H1 (cell line): ENCODE measurements at places on chromosomes 7 and 10.

DNA sequence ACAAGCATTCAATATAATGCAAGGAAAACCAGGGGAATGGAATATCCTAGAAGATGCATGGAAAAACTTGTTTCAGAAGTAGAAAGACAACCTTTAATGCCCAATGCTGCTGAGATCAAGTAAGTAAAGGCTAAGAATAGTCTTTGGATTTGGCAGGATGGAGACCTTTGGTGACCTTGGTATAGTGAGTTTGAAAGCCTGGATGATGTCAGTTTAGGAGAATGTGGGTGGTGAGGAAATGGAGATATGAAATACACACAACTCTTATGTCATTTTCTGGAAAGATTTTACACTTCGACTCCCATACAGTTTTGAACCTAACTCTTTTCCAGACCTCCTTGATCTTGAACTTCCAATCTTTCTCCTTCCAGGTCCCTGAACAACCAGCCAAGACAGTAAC lies 185.7 kb downstream of the TFEC start:
- no peak for DNase-seq

GRCh38 chr7:22121702-22122474 lies 176.2 kb upstream of the CDCA7L start:
- DNase-seq: no peak

DNA sequence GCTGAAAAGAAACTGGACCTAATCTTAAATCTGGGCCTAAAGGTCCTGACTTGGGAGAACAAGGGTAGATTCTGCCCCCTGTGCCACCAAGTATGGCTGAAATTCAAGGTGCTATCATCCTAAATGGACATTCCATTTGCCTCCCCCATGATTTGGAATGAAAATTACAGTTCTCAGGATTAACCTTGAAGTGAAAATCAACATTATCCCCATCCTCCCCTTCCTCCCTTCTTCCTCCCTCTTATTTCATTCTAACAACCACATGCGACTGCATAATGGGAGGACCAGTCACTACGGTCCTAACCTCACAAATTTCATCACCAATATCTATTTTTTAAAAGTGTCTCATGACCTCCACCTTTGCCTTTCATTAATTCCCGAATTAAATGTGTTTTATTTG lies 62.1 kb downstream of the SEMA3C start:
- DNase-seq: no peak

DNA sequence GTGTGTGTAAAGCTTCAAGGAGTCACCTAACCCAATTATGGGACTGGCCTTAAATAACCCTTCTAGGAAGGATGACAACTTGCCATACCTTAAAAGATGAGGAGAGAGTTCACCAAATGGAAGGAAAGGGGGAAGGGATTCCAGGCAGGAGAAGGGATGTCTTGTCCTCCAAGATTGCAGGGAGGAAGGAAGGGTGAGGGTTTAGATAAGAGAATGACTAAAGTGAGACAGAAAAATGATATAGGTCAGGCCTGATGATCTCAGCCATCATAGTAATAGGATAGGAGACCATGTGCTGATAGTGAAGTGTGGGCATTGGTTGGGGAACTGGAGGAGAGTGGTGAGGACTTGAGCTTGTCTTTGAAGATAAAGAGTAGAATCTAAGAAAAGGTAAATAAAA lies 7.7 kb upstream of the TMEM26 start:
- DNase-seq: no peak

- DNase-seq: no peak
Observed at GRCh38 chr10:72259491-72260238, 14.1 kb upstream of the DDIT4 start.
